ENCODE measurements at places on chromosomes 2 and 18. TPM values are rescaled to one million over a fixed set of nuclear protein-coding genes. Genes with fewer than 3 reads are reported as not detected.

The FOXD4L1 gene
- total RNA-seq, result 0.31 TPM

The OTOS gene
- total RNA-seq, result not detected

The ITGA4 gene
- total RNA-seq, result 52.1 TPM

The POTEJ gene
- not detected for total RNA-seq

The PSD4 gene
- total RNA-seq, result 299 TPM

The CD8A gene
- 85.0 TPM for total RNA-seq

- H3K4me3 ChIP-seq, result no peak overlapping the region
- H3K36me3 ChIP-seq, result no peaks in the 10 kb centered on the region
- no peaks in the 10 kb centered on the region for H3K27me3 ChIP-seq
- no peak for DNase-seq
Observed at GRCh38 chr2:17301437-17301836, 216.8 kb downstream of the RAD51AP2 start.

GRCh38 chr2:175036582-175037018 is 31.4 kb upstream of the CHN1 start:
- DNase-seq, result no peak
- H3K27ac ChIP-seq, result no peak overlapping the region
- peaks cover 2% of the 10 kb centered on the region for H3K27me3 ChIP-seq
- no peak overlapping the region for H3K4me3 ChIP-seq

DNA sequence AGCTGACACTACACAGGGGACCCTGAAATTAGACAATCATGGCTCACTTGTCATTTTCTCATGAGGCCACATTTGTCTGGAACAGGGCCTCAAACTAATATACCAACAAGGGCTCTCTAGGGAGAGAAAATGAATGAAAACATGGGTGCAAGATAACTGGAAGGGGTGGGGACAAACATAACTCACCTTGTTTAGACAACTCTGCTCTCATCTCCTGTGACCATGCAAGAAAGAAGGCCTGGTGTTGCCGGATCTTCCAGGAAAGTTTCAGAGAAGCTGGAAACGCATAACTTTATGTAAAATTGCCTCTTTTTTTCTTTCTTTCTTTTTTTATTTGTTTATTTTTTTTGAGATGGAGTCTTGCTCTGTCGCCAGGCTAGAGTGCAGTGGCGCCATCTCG is 80.4 kb upstream of the SPRED2 start:
- H3K27ac ChIP-seq, result no peak overlapping the region
- peaks cover 16% of the 10 kb centered on the region for H3K27me3 ChIP-seq
- no peak overlapping the region for H3K4me3 ChIP-seq
- DNase-seq, result no peak
- H3K4me1 ChIP-seq, result no peaks in the 10 kb centered on the region

DNA sequence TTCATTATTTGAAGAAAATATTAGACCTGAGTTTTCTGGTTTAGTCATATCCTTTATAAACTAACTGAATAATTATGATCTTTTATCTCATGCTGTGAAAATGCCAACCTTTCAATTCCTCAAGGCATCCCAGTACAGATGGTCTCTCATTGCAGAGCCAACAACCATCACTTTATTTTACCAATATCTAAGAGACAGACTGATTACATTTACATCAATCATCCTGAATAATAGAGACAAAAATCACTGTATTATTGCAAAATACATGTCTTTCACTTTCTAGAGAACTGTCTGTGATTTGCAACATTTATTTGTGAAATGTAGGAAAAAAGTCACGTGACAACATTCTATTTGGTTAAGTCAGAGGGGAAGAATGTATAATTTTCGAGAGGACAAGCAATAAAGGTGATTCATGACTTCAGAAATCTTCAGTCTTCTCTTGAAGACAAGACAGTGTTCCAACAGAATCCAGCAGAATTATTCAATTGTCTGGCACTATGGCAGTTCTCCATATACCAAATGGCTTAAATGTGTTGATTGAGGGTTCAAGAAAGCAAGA is 503.6 kb upstream of the SYT4 start:
- DNase-seq, result no peak
- no peak overlapping the region for H3K4me3 ChIP-seq
- H3K36me3 ChIP-seq, result no peaks in the 10 kb centered on the region
- no peak overlapping the region for H3K27ac ChIP-seq
- no peaks in the 10 kb centered on the region for H3K27me3 ChIP-seq

DNA sequence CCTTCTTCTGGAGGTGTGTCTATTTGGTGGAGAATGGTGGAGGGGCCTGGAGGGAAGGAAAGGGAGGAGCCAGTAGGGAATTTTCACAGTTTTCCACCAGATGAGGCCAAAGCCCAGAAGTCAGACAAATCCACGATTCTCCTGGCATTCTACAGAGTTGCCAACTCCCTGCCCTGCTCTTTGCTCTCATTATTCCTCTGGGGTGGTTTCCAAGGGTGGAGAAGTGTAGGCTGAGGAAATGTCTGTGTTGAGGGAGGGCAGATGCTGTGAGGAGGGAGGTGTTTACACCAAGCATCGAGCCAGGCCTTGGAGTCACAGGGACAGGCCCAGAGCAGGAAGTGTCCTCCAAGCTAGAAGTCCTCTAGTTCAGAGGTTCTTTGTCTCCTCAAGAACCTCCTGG is 124.1 kb upstream of the LGALSL start:
- no peaks in the 10 kb centered on the region for H3K27me3 ChIP-seq
- no peak overlapping the region for H3K4me3 ChIP-seq
- DNase-seq, result no peak
- no peaks in the 10 kb centered on the region for H3K36me3 ChIP-seq
- peak overlapping the region; percentile 69 for H3K27ac ChIP-seq

- no peaks in the 10 kb centered on the region for H3K36me3 ChIP-seq
- H3K27ac ChIP-seq, result no peak overlapping the region
- H3K4me3 ChIP-seq, result no peak overlapping the region
- H3K27me3 ChIP-seq, result no peaks in the 10 kb centered on the region
- H3K4me1 ChIP-seq, result no peaks in the 10 kb centered on the region
- no peak for DNase-seq
Observed at GRCh38 chr2:120783969-120784372, 48.3 kb downstream of the GLI2 start.

GRCh38 chr18:13095466-13095865 is 104.3 kb downstream of the CEP192 start:
- H3K27me3 ChIP-seq, result no peaks in the 10 kb centered on the region
- peaks cover 38% of the 10 kb centered on the region for H3K36me3 ChIP-seq
- H3K27ac ChIP-seq, result no peak overlapping the region
- no peaks in the 10 kb centered on the region for H3K4me1 ChIP-seq

DNA sequence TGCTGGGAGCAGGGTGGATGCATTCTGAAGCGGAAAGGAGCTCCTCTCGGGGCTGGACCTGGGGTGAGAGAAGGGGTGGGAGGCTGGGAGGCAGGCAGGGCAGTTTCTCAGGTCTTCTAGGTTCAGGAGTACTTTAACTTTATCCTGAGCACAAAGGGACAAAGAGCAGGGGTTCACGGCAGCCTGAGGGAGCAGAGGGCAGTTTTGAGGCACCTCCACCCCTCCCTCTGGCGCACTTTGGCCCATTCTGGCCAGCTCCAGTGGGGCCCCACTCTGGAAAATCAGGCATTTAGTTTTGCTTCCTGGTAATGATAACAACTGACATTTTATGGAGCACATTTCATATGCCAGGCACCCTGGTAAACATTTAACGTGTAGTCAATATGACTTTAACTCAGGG is 14.3 kb downstream of the B3GNT7 start:
- H3K27ac ChIP-seq, result no peak overlapping the region
- H3K36me3 ChIP-seq, result peaks cover 4% of the 10 kb centered on the region
- no peak for DNase-seq
- H3K4me3 ChIP-seq, result no peak overlapping the region
- peaks cover 26% of the 10 kb centered on the region for H3K4me1 ChIP-seq

DNA sequence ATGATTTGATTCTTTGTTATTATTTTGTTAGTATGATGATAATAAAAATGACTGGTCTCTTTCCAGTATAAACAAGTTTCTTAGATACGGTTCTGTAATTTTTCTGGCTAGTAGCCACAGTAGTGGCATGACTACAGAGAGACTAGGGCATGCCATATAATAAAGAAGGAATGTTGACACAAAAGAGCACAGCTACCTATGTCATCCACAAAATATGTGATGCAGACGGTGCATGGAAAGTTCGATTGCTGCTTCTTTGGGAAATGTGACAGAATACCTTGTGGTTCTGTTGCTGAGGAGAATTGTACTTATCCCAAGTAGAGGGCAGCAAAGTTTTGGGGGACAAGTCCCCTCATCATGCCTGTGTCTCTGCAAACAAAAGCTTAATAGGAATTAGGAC is 26.1 kb upstream of the SETBP1 start:
- H3K36me3 ChIP-seq, result no peaks in the 10 kb centered on the region
- DNase-seq, result no peak
- H3K4me3 ChIP-seq, result no peak overlapping the region
- H3K27ac ChIP-seq, result no peak overlapping the region
- H3K27me3 ChIP-seq, result no peaks in the 10 kb centered on the region

DNA sequence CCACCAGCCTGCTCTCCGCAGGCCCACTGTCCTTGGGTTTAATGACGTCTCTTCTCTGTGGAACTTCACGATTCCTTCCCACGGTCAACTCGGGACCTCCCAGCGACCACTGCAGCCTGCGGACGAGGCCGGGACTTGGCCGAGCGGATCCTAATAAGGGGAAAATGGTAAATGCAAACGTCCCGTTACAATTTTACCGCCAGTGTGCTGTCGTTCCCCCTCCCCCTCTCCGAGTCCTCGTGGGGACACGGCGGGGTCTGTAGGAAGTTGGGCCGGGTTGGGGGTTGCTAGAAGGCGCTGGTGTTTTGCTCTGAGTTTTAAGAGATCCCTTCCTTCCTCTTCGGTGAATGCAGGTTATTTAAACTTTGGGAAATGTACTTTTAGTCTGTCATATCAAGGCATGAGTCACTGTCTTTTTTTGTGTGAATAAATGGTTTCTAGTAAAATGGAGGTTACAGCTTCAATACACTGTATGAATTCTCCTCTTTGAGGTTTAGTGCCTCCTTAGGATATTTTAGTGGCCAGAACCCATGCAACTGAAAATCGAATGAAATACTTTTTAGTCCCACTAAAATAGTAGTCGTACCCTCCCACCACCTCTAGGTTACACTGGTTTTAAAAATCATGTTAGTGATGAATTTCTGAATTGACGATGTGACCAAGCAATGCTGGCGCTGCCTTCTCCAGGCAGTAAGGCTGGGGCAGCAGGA is 2.3 kb downstream of the HOXD11 start:
- peaks cover 8% of the 10 kb centered on the region for H3K4me1 ChIP-seq
- H3K27ac ChIP-seq, result no peak overlapping the region
- no peak for DNase-seq
- H3K27me3 ChIP-seq, result peaks cover 60% of the 10 kb centered on the region

DNA sequence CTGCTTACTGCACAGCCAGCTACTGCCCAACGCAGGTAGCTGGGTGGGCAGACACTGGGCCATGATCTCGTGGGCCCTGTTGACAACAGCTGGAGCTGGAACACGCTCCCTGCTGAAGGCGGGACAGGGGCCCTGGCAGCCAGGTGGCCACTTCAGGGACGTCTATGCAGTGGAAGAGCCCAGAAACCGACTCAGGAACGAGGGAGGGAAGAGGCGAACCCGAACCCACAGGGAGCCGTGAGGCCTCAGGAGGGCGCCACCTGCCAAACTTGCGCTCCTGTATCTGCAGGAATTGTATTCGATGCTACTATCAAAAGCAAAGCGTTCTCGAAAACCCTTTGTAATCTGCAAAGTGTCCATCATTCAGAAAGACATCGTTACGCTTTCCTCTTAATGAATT is 198.4 kb downstream of the EIPR1 start:
- H3K27me3 ChIP-seq, result no peaks in the 10 kb centered on the region
- H3K4me3 ChIP-seq, result no peak overlapping the region
- no peaks in the 10 kb centered on the region for H3K36me3 ChIP-seq
- no peaks in the 10 kb centered on the region for H3K4me1 ChIP-seq
- no peak for DNase-seq

DNA sequence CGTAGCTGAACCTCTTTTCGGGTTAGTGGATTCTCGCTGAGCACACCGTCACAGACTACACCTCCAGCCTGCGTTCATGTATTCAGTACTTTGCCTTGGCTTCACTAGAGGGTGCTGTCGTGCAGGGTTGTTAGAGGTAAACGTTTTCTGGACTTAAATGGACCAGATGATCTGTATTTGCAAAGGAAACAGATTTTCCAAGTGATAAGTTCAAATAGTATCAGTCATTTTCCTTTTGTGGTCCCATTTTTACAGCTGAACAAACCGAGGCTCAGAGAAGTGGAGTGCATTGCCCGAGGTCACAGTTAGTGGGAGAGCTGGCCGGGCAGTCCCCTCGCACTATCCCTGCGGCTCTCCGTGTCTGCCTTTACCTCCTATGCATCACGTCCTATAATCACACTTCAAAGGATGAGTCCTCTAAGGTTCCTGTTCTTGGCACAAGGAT is 125.9 kb downstream of the MAP4K4 start:
- peak; percentile 75 for DNase-seq
- no peak overlapping the region for H3K27ac ChIP-seq
- peaks cover 50% of the 10 kb centered on the region for H3K4me1 ChIP-seq
- peaks cover 6% of the 10 kb centered on the region for H3K36me3 ChIP-seq
- no peaks in the 10 kb centered on the region for H3K27me3 ChIP-seq
- H3K4me3 ChIP-seq, result peak overlapping the region; percentile 8
